ENCODE measurements at places on chromosomes 11 and 22.

- no peak for DNase-seq
Measured at GRCh38 chr11:126182787-126183445, 28.5 kb downstream of the RPUSD4 start.

- DNase-seq, result no peak
Measured at GRCh38 chr11:117950993-117951961, 22.1 kb upstream of the TMPRSS13 start.

DNA sequence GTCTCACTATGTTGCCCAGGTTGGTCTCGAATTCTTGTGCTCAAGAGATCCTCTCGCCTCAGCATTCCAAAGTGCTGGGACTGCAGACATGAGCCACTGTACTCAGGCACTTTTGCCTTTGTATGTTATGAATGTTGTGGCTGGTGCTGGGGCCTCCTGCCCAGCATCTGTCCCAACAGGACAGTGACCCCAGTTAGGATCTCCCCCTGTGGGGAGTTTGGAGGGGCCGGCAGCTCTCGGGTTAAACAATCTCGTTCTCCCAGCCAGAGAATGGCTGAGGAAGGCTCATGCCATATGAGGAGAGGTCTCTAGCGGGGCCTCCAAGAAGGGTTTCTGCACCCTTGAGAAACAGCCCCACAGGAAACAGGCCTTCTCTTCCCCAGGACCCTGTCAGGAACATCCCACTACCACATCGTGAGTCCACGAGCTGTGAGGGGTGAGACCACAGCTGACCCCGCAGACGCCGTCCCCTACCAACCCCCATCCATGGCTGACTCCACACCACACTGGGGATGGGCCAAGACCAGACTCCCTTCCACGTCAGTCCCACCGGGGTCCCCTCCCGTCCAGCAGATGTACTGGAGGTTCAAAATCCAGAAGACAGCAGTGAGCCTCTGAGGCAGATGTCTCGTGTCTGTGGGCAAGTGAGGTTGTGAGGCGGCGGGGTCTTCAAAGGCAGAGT is 54.1 kb downstream of the SHANK2 start:
- no peak for DNase-seq

GRCh38 chr11:11113626-11114025 is 239.4 kb downstream of the CSNK2A3 start:
- DNase-seq, result no peak

GRCh38 chr22:47043835-47044721 is 281.6 kb downstream of the TBC1D22A start:
- no peak for DNase-seq

GRCh38 chr11:132901638-132902471 is 630.4 kb downstream of the OPCML start:
- no peak for DNase-seq

GRCh38 chr22:20061481-20061861 is 18.6 kb upstream of the DGCR8 start:
- no peak for DNase-seq

GRCh38 chr22:29487426-29487986 is 7.5 kb downstream of the NEFH start:
- no peak for DNase-seq

DNA sequence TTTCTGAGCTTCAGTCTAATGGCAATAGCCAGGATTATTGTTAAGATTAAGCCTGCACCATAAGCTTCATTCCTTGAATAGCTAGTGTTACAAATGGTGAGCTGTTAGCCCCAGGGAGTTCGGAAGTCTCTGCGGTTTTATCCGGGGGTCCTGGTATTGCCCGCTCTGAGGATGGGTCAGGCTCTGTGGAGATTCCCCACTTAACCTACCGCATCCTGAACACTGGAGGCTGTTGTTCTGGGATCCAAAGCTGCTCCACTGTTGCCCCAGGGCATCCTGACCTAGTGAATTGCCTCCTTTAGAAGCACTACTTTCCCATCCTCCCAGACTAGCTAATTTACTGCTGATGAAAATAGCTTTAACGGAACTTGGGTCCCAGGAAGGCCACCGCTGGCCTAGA is 14.5 kb upstream of the PEX26 start:
- no peak for DNase-seq
